ENCODE measurements at places on chromosomes 13 and 19.

DNA sequence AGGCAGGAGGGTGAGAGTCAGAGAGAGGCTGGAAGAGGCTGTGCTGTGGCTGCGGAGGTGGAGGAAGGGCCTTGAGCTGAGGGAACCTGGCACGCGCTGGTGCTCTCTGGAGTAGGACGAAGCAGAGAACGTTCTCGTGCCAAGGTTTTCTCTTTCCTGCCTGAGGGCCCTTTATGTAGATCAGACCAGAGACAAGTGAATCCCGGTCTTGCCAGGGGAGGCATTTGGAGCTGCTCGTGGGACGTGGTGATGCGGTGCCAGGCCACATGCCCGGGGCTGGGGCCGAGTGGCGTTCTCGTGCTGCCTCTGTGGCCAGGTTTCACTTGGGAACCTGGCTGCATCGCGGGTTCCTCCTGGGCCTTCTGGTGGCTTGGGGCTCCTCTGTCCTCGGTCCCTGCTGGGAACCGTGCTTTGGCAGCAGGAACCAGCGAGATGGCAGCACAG lies 54.2 kb downstream of the KDM4B start:
- DNase-seq, result no peak

GRCh38 chr13:113840541-113841352 lies 23.1 kb downstream of the GAS6 start:
- DNase-seq, result no peak

- DNase-seq, result no peak
Observed at GRCh38 chr13:46866150-46866549, 30.7 kb downstream of the HTR2A start.

- DNase-seq, result no peak
Observed at GRCh38 chr13:109700176-109700575, 86.2 kb downstream of the IRS2 start.

GRCh38 chr19:30555075-30555790 lies 183.0 kb downstream of the ZNF536 start:
- DNase-seq, result no peak

GRCh38 chr19:15641901-15642491 lies 1.3 kb downstream of the CYP4F3 start:
- no peak for DNase-seq

GRCh38 chr19:37855098-37855497 lies 51.3 kb downstream of the WDR87 start:
- DNase-seq, result no peak

DNA sequence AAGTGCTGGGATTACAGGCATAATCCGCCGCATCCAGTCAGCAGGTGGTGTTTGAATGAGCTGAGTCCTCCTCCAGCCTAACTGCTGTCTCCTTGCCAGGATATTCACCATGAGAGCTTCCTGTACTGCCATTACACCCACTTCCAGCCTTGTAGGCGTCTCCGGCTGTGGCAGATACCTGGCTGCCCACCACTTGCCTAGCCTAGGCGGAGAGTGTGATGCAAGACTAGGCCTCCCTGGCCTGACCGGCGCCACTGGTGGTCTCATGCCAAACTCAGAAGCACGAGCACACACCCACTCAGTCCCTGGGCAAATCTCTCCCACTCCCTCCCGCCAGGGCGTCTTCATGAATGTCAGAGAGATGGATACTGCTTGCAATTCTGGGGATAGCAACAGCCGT lies 16.6 kb downstream of the IL12RB1 start:
- no peak for DNase-seq
